ENCODE measurements at places on chromosomes 7 and 10.

- DNase-seq = no peak
Measured at GRCh38 chr10:78875331-78875877, 193.4 kb upstream of the ZMIZ1 start.

- DNase-seq = peak; percentile 34
Measured at GRCh38 chr7:98165827-98166667, 45.2 kb upstream of the BHLHA15 start.

DNA sequence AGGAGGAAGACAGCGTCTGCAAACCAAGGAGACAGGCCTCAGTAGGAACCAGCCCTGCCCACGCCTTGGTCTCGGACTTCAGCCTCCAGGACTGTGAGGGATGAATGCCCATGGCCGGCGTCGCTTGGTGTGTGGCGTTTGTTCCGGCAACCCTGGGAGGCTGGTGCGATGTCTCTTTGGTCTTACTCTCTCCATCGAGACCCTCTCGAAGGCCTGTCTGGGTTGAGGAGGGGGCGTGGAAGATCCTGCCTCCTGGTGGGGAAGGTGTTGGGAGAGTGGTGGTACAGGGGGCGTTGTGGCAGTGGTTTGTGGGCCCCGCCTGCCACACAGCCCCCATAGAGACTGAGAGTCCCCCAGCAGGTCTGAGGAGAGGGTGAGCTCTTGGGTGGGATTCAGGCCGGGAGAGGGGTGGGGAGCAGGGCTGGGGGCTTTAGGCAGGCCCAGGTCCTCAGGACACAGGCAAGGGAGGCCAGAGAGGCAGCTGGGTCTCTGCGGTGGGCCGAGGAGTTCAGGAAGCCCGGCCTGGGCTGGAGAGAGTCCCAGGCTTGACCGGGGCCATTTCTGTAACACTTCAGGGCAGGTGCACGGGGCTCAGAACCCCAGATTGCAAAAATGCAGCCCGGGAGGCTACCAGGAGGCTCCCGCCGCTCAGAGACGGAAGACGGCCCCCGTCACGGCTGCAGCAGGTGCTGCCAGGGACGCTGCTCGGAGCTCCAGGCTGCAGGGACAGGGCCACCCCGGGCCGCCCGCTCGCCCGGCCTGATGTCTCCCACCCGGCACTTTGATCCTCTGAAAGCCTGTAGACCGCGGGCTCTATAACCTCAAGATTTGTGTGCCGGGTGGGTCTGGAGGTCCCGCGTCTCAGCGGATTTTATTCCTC lies 33.8 kb upstream of the PSMG3 start:
- DNase-seq = no peak

DNA sequence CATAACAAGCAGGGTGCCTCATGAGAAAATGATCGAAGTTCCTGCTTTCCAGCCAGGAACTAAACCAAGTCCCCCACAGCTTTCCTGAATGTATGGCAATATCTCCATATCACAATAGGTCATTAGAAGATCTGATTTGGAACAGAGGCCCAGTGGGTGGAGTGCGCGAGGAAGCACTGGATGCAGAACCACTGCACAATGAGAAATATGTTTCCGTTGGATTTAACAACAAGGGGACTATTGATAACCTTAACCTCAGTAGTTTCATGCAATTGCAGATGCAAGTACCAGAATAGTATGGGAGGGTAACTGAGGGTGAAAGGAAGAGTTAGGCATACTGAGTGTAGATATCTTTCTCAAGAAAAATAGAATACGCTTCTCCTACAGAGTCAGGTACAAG lies 45.3 kb downstream of the ZPBP start:
- DNase-seq = no peak

DNA sequence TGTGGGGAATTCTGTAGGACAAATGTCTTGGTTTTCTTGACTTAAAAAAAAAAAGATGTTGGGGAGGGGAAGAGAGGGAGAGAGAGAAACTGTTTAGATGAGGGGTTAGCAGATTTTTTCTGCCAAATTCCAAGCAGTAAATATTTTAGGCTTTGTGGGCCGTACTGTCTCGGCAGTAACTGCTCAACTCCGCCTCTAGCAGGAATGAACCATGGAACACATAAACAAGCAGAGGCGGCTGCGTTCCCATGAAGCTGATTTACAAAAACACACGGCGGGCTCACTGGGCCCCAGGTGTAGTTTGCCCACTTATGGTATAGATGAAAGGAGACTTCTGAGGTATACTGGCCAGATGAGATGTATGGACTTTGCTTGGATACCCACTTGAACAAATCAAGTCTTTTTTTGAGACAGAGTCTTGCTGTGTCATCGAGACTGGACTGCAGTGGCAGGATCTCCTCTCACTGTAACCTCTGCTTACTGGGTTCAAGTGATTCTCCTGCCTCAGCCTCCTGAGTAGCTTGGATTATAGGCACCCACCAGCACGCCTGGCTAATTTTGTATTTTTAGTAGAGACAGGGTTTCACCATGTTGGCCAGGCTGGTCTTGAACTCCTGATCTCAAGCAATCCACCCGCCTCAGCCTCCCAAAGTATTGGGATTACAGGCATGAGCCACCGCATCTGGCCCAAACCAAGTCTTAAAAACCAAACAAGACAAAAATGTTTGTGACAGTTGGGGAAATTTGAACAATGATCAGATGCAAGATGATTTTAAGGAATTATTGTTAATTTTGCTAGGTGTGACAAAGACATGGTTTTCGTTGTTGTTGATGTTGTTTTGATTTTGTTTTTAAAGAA lies 9.7 kb upstream of the ADAMTS14 start:
- DNase-seq = no peak

DNA sequence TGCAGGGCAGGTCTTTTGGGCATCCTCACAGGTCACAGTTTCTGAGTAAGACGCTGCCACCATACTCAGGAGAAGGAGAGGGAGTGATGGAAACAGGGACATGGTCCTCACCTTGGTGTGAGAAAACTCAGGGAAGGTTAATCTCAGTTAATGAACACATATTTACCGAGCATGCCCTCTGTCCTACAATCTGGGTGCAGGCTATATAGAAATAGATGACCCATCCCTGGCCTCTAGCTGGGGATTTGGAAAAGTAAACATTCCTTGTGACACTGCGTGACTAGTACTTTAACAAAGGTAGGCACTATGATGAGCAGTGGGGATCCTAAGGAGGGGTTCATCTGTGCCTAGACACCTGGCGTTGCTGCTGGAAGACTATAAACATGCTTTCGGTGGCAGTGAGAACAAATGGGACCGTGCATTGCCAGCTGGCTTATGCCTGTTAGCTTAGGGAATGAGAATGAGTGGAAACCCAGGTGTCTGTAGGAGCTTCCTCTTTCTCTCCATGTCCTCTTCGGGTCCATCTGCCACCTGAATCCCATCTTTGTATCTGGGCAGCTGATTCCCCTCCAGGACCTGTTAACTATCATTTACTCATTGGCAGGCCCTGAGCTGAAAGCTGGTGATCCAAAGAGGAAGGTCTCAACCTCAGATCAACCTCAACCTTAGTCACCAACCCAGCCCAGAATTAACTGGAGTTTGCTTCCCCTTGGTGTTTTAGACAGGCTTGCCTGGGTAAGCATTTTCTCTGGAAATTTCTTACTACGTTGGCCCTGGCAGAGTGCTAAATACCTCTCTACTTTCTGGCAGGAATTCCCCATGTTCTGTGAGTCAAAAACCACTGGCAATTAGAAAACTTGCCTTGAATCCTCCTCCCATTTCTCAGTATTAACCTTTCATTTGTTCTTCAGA lies 794 bp downstream of the MBL2 start:
- no peak for DNase-seq

DNA sequence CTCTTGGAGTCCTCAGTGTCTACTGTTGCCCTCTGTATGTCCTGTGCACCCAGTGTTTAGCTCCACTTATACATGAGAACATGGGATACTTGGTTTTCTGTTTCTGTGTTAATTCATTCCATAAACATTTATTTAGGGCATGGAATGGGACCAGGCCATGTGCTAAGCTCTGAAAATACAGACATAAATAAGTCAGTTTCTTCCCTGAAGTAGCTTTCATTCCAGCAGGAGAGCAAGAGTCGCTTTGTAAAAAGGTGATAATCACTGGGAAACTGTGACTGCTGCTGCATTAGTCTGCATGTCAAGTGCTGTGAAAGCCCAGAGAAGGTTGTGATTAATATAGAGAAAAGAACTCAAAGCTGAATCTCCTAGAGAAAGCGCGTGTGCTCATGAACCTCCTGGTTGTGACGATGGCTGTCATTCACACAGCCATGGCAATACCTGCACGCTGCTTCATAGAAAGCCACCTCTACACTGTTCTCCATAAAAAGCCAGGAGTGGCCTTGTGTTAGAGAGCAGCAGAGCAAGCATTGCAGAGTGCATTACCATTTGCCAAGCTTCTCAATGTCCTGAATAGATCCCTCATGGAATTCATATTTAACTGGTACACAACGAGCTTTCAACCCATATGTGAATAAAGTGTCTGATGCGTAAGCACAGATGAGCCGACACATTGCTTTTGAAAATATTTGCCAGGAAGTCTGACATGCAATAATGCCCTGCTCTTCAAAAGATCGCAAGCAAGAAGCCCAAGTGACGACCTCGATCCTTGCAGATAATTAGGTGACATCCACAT lies 30.6 kb upstream of the PITRM1 start:
- DNase-seq = no peak

GRCh38 chr10:7317786-7318446 lies 92.9 kb downstream of the SFMBT2 start:
- no peak for DNase-seq

DNA sequence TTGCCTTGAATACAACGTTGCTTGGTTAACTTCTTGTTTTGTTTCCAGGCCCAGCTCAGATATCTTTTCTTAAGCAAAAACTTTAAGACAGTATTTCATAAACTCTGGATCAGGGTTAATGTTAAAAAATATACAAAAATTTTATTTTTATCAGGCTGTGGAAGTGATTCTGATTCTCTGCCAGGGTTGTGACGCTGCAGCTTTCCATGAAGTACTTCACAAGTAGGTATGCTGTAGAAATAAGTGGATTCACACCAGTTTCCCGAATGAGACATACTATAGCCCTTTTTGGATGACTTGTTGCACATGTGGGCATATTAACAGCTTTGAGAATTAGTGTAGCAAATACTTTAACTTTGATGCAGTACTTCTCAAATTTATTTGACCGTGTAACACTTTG lies 70.1 kb downstream of the CDK14 start:
- DNase-seq = no peak

- DNase-seq = no peak
Measured at GRCh38 chr10:88342733-88343310, 240.3 kb downstream of the RNLS start.

DNA sequence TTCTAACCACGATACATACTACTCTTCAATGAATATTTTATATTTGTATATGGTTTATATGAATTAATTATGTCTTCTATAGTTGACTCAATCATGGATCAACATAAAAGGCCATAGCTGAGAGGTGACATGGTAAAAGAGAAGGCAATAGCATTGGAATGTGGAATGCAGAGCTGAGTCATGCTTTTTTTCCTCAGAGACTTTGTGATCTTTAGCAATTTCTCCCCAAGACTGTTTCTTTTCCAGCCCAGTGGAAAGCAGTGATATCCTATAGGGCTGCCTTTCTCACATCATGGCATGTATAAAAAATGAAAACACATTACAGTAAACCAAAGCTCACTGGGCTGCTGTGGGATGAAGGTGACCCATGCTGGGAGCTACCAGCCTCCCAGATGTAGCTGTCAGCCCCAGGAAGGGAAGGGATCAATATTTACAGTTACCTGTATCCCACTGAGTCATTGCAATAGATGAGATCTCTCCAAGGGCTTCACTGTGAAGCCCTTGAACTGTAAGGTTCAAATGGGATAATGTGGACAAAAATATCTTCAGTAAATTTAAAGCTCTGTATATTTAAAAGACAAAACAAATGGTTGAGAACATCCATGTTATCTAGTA lies 30.2 kb downstream of the SLC39A12 start:
- DNase-seq = no peak

DNA sequence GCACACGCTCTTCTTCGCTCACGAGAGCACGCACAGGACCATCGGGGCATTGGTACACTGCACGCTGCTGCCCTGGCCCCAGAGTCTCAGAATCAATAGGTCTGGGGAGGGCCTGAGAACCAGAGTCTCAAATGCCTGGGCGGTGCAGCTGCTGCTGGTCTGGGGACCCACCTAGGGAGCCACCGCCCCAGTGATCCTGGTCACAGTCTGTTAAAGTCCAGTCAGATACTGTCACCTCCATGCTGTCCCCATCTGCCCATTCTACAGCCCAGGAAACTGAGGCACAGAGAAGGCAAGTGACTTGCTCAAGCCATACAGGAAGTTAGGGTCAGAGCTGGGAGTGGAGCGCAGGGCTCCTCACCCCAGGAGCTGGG lies 38.0 kb downstream of the ZCCHC24 start:
- DNase-seq = no peak

DNA sequence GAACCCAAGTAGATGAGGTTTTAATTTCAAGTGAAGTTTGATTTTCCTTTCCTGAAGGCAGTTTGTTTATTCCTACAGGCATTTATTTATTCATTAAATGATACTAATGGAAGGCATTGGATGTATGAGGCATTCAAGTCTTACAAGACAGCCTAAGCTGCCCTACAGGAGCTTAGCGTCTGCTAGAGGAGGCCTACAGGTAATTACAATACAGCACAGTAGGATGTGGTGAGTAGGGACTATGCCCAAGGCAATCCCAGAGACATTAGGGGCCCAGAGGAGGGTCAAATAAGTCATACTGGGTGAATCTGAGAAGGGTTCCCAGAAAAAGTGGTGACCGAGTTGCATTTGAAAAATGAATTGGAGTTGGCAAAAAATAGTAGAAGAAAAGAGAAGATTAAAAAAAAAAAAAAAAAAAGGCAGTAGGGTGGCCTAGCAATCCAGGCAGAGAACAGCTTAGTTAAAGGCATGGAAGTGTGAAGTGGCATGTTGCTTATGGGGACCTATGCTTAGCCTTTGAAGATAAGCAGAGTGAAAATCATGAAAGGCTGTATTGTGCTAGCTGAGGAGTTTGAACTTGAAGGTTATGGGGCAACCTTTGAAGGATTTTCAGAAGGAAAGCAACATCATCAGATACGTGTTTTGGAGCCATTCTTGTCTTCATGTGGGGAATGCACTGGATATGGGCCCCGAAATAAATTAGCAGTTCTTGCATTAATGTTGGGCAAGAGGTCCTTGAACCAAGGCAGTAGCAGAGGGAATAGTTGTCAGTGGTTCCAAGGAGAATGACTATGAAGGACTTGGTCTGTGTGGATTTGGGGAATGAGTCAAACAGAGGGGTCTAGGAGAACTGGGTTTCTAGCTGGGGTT lies 65.5 kb downstream of the SNX10 start:
- no peak for DNase-seq

GRCh38 chr10:21092683-21093524 lies 195.8 kb upstream of the NEBL start:
- no peak for DNase-seq

Data from CD4-positive, alpha-beta T cell treated with Interleukin-4 for 4 hours (primary cell).